ENCODE measurements at places on chromosomes 11 and 22. TPM values are rescaled to one million over a fixed set of nuclear protein-coding genes. Genes with fewer than 3 reads are reported as not detected.
A peak's percentile ranks its signal among the peaks of the same experiment; 100 is the strongest.

GRCh38 chr11:119664063-119664572, 64.9 kb downstream of the NECTIN1 start:
- DNase-seq, result peak; percentile 89

The DKK3 gene
- 0.20 TPM for polyA plus RNA-seq

The CDC42BPG gene
- polyA plus RNA-seq, result 0.99 TPM

- DNase-seq, result peak; percentile 97
These were observed 1.7 kb upstream of the CABIN1 start for GRCh38 chr22:24009227-24010017.

The DGAT2 gene
- polyA plus RNA-seq, result 47.6 TPM

- DNase-seq, result no peak
These were observed 887.5 kb downstream of the NTM start for GRCh38 chr11:132257871-132258270.

DNA sequence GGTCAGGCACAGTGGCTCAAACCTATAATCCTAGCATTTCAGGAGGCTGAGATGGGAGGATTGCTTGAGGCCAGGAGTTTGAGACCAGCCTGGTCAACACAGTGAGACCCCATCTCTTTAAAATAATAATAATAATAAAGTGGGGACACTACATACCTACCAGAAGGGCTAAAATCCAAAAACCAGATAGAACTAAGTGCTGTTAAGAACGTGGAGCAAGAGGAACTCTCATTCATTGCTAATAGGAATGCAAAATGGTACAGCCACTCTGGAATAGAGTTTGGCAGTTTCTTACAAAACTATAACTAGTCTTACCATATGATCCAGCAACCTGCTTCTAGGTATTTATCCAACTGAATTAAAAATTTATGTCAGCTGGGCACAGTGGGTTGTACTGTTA, 9.6 kb downstream of the CKAP5 start:
- no peak for DNase-seq

- DNase-seq, result no peak
These were observed 4.2 kb downstream of the SSH3 start for GRCh38 chr11:67307545-67308001.

The ENTHD1 gene
- not detected for polyA plus RNA-seq

- no peak for DNase-seq
These were observed at the start of gene SLC29A2 for GRCh38 chr11:66371627-66372415. Gene SLC29A2, minus strand, starts transcription at chr11:66371760. Its CDS starts 169 bp downstream, at chr11:66371591.

The TREH gene
- 0.50 TPM for polyA plus RNA-seq

The STX5 gene
- 36.6 TPM for polyA plus RNA-seq
